ENCODE measurements at places on chromosomes 16 and 17.

- DNase-seq, result no peak
Observed at GRCh38 chr16:89583895-89584644, 8.5 kb downstream of the CPNE7 start.

- DNase-seq, result no peak
Observed at GRCh38 chr16:47139561-47140185, 4.1 kb downstream of the NETO2 start.

DNA sequence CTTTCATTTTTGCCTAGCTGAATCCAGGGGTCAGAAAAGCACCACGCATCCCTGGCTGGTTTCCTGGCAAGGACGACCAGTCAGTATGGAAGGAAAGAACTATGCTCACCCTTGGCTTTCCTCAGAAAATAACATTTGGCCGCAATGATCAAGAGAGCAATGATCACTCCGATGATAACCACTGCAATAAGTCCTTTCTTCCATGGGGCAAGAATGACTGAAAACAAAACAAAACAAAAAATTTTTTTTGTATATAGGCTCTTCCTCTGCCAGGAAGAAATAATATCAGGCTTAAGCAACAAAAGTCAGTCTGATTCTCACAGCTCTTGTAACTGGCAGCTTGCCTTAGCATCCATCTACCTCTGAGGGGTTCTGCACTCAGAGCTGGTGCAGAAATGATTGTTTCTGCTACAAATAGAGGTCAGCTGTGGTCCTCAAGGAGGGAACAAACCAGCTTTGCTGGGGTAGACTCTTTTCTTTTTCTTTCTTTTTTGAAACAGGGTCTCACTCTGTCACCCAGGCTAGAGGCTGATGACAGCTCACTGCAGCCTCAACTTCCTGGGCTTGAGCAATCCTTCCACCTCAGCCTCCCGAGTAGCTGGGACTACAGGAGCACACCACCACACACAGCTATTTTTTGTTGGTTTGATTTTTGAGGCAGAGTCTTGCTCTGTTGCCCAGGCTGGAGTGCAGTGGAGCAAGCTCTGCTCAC, 35.7 kb downstream of the PECAM1 start:
- DNase-seq, result no peak

DNA sequence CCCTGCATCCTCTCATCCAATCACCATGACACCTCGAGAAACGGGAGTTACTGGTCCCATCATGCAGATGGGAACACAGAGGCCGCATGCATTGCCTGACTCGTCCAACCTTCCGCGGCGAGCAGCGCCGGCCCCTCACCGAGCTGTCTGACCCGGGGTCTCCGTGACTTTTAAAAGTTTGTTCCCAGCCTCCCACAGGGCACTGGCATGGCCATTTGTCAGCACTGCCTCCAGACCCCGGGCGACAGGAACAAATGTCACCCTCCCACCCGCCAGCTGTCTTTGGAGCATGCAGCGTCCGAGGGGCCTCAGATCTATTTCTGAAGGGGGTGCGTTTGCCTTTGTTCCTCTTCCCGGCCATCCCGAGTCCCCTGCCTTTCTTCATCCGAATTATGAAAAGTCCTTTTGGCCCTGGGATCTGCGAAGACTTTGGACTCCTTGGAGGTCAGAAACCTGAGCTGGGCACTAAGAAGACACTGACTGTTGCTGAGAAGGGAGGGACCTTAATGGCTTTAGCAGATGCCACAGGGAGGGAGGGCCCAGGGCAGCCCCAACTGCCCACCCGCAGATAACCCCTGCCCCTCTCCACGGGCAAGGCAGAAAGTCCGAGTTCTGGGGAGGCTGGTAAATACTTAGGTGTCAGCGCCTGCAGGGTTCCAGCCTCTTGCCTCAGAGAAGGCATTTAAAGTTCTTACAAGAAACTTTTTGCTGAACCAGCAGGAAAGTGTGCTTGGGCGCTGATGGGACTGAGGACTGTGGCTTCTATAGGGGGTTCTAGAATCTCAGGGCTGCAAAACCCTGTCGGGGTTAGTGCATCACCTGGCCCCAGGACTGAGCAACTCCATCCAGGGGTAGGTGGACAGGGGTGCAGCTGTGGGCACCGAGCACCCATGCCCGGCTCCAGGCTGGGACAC, 348.1 kb downstream of the FOXL1 start:
- DNase-seq, result no peak

DNA sequence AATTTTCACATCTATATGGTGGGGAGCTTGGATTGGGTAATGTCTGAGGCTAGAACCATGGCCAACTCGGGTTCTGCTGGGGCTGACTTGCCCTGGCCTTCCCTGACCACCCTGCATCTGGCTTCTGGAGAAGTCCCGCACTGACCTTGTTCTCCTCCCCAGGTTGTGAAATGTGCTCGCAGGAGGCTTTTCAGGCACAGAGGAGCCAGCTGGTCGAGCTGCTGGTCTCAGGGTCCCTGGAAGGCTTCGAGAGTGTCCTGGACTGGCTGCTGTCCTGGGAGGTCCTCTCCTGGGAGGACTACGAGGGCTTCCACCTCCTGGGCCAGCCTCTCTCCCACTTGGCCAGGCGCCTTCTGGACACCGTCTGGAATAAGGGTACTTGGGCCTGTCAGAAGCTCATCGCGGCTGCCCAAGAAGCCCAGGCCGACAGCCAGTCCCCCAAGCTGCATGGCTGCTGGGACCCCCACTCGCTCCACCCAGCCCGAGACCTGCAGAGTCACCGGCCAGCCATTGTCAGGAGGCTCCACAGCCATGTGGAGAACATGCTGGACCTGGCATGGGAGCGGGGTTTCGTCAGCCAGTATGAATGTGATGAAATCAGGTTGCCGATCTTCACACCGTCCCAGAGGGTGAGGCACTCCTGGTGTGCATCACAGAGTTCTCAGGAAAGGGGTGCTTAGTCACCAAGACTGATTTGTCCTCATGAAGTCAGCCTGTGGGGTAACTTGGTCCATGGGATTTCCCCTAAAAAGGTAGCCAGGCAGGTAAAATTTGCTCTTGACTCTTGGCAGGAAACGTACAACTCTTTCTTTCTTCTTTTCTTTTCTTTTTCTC, 6.1 kb downstream of the NOD2 start:
- peak; percentile 82 for DNase-seq

DNA sequence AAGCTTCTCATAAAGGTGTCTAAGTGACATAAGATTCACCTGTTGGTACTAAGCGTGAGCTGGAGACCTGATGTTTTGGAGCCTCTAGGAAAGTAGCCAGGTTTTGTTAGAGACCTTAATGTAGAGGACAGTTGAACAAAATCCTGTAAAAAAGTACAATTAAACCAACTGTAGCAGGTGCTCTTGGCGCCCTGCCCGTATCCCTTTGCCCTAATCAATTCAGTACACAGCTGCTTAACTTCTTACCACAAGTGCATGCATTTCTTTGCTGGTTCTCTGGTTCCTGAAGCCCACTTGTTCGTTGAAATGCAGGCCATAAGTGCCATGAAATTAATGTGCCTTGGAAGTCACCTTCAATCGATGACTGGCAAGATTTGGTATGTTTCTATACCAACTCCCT, 24.4 kb downstream of the GLP2R start:
- no peak for DNase-seq

DNA sequence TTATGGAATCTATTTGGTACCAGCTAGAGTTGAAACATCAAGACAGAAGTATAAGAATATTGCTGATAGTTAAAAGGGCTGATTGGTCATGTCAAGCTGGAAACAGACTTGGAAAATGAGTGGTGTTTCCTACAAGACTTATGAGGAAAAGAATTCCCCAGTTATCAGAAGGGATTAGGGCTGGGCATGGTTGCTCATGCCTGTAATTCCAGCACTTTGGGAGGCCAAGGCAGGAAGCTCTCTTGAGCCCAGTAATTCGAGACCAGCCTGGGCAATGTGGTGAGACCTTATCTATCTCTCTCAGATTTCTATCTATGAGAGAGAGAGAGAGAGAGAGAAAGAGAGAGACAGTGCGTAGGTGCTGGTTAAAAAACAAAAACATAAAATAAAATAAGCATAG, 139.5 kb upstream of the PMFBP1 start:
- no peak for DNase-seq

DNA sequence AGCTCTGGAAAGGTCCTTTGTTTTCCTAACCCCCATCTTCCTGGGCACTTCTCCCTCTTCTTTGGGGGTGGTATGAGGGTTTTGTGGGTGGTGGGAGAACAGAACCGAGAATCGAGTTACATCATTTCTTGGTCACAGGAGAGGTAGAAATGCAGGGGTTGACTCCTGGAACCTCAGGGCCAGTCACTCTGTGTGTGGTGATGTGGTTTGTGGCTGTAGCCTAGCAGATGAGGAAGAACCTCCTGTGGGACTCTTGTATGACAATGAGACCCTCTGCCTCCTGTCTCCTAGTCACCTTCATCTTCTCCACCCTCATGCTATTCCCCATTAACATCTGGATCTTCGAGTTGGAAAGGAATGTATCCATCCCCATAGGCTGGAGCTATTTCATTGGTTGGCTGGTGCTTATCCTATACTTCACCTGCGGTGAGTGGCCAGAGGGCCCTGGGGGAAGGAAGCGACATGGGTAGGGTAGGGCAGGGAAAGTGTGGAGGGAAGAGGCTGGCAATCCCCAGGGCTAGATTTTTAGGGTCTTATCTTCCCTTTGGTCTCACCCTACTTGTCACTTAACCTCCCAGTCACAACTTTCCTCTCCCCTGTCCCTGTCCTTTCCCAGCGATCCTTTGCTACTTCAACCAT, 5.5 kb downstream of the ODF4 start:
- DNase-seq, result peak; percentile 24

DNA sequence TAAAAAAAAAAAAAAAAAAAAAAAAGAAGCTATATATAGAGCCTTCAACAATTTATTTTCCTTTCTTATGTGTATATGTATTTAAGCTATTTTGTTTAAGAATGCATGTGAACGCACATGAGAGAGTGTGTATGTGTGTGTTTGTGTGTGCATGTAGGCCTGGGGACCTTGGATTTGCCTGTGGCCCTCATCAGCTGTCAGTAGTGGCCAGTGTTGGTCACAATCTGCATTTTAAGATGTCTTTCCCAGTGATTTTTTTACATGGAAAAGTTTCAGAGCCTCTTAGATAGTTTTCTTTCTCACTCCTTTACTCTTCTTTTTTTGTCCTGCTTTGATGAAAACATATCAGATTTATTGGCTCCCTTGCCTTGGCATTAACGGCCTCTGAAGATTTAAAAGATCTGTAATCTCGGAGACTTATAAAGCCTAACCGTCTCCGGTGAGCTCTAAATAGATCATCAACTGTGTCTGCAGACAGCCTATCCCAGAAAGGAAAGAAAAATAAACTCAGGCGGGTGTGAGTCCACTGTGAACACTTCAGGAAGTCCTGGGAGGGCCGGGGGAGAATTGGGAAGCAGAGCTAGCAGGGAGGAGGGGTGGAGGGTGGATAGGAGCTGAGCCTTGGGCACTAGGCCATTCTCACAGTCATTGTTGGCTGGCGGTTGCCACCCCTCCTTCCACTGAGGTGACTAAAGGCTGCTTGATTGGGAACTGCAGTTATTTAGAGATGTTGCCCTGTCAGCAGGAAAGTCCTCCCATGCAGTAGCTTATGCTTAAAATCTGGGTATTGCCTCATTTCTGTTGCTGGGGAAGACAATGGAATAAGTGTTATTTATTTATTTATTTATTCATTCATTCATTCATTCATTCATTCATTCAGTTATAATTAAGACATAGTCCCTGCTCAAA, 86.8 kb downstream of the WWP2 start:
- DNase-seq, result no peak

DNA sequence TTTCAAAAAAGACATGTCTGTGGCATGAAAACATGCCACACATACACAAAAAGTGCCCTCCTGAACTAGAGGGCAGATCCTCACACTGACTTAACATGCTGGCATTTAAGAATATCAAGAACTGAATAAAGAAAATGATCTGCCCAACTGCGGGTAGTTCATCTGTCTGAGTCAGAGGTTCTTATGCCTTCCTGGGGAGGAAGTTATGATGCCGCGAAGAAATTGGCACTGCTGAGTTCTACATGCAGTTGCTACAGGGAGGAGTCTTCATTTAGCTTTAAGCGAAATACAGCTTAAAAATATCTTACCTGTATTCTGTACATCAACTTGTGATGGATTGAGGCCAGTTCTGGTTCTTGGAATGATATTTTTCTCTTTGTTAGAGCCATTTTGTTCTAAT, 6.3 kb downstream of the ALDH3A2 start:
- no peak for DNase-seq

- DNase-seq, result no peak
Observed at GRCh38 chr17:49959183-49959935, 9.6 kb upstream of the DLX4 start.

DNA sequence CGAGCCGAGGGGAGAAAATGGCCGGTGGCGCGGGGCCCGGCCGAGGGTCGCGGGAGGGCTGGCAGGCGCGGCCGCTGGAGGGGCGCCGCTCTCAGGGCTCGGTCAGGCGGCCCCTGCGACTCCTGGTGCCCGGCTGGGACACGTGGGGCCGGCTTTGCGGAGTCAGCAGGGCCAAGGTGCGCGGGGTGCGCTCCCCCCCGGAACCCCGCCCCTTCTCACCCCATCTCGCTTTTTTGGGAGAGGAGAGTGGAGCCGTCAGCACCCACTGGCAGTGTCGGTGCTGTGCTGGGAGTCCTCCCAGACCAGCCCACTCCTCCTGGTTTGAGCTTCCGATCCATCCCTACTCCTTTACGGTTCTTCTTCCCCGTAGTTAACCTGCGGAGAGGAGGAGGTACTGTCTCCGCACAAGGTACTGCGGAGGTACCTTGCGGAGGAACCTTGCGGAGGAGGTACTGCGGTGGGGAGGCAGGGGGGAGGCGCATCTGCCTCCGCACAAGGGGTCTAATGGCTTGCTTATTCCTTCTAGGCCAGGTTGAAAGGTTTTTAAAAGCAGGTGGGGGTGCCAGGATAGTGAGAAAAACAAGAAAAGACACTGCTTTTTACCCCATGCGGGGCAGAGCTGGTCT, 19.1 kb upstream of the CBX8 start:
- DNase-seq, result no peak

DNA sequence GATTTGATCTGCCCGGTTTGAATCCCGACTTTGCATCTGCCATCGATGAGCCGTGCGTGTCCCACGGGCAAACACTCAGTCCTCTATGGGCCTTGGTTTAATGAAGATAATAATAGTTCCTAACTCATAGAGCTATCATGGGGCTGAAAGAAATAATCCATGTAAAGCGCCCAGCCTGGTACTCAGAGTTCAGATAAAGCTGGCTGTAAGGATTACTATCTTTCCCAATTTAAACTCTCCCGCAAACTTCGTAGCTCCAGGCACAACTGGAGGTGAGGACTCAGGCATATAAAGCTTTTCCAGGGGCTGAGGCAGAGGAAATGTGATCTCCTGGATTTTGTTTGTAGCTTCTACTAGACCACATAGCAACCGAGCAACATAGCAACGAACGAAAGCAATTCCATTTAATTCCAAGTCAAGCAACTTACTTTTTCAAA, 16.3 kb downstream of the ALOX15 start:
- no peak for DNase-seq

GRCh38 chr17:76120658-76121008, 17.0 kb upstream of the EXOC7 start:
- no peak for DNase-seq

DNA sequence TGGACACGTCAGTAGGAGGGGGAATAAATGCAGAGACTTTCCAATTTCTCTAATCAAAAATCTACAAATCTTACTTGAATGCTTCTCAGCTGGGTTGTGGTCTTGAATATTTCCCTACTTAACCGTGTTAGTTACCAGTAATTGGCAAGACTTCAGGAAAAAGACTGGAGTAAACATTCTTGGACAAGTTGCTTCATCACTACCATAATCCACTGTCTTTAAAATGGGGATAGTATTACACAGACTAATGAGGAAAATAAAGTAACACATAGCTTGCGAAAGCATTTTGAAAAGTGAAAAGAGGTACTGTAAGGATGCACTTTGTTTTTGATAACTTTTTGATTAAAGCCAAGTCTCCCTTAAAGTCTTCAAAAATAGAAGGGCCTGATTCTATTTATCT, 18.4 kb downstream of the MYH1 start:
- no peak for DNase-seq

Measured in activated CD4-positive, alpha-beta T cell treated with anti-CD3 and anti-CD28 coated beads, Interleukin-10, Interleukin-2, amounts not matched to agents 100 ng/mL and 50 ng/mL, durations not matched to agents 16 hours and 8 hours (primary cell).